ENCODE measurements at places on chromosomes 2 and 18. TPM values are rescaled to one million over a fixed set of nuclear protein-coding genes. Genes with fewer than 3 reads are reported as not detected.

The NTSR2 gene
- not detected for total RNA-seq

The ANXA4 gene
- total RNA-seq: 49.0 TPM

GRCh38 chr2:235605312-235606003 is 111.6 kb downstream of the AGAP1 start:
- H3K36me3 ChIP-seq: peaks cover 2% of the 10 kb centered on the region
- peak; percentile 59 for DNase-seq
- H3K27ac ChIP-seq: no peak overlapping the region
- H3K27me3 ChIP-seq: peaks cover 2% of the 10 kb centered on the region
- H3K4me1 ChIP-seq: no peaks in the 10 kb centered on the region

- no peak overlapping the region for H3K27ac ChIP-seq
- H3K27me3 ChIP-seq: no peaks in the 10 kb centered on the region
Observed at GRCh38 chr2:140122001-140122400, 1341.8 kb upstream of the NXPH2 start.

DNA sequence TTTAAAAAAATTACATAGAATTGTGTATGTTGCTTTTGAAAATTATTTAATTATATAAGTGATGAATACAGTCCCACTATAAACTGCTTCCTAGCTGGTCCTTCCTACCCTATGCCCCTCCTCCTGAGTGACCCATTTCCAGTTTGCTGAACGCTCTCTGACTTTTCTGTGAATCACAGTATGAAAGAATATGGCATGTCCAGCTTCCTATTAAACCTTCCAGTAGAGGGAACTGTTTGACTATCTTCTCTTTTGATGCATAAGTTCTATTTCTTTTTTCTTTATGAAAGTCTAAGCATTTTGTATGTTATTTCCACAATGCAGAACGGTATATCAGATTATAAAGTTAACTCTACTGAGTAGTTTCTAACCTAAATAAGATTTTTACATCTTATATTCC is 41.3 kb downstream of the PSMG2 start:
- H3K4me1 ChIP-seq: peaks cover 4% of the 10 kb centered on the region
- DNase-seq: no peak
- no peak overlapping the region for H3K27ac ChIP-seq
